ENCODE measurements at places on chromosomes 5 and 9. TPM values are rescaled to one million over a fixed set of nuclear protein-coding genes. Genes with fewer than 3 reads are reported as not detected.

GRCh38 chr5:56647099-56647850, 168.1 kb upstream of the MAP3K1 start:
- no peak for DNase-seq

GRCh38 chr9:134492721-134493460, 148.7 kb upstream of the COL5A1 start:
- DNase-seq: no peak

- no peak for DNase-seq
Measured at GRCh38 chr9:120966013-120966369, 39.4 kb upstream of the TRAF1 start.

DNA sequence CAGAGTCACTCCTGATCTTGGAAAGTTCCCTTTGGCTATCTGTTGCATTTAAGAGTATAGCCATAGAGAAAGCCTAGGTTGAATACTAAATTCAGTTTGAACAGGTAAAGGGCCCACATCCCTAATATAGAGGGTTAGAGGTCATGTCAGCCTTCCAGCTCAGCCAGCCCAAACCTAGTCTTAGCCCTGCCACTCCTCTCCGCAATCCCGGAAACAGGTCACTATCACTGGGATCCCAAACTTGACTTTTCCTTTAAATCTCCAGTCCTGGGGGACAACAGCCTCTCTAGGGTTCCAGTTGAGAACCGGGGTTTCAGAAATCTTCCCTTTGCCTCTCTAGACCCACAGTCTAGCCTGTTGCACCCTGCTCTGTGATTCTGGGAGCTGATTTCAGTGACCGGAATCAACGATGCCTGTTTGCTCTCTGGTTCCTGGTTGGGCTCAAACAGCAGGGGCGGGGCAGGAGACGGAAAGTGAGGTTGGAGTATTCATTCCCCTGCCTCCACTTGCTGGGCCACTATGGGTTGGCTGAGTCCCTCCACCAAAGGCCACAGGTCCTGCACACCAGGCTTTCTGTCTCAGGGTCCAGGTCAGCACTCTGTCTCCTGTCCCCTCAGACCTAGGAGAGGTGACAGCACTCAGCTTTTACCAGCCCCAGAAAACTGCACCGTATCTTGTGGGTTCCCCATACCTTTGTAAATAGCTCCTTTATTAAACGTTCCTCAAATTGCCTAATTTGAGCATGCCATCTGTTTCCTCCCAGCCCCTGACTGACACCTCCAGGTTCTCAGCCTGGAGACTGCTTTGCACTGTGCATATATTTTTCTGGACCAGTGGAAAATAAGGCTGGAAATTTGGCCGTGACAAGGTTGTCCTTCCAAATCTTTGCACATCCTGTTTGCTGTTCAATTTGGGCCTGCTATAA, 23.8 kb upstream of the CPEB4 start:
- DNase-seq: no peak

- DNase-seq: no peak
Measured at GRCh38 chr9:4933177-4933576, 51.9 kb upstream of the JAK2 start.

DNA sequence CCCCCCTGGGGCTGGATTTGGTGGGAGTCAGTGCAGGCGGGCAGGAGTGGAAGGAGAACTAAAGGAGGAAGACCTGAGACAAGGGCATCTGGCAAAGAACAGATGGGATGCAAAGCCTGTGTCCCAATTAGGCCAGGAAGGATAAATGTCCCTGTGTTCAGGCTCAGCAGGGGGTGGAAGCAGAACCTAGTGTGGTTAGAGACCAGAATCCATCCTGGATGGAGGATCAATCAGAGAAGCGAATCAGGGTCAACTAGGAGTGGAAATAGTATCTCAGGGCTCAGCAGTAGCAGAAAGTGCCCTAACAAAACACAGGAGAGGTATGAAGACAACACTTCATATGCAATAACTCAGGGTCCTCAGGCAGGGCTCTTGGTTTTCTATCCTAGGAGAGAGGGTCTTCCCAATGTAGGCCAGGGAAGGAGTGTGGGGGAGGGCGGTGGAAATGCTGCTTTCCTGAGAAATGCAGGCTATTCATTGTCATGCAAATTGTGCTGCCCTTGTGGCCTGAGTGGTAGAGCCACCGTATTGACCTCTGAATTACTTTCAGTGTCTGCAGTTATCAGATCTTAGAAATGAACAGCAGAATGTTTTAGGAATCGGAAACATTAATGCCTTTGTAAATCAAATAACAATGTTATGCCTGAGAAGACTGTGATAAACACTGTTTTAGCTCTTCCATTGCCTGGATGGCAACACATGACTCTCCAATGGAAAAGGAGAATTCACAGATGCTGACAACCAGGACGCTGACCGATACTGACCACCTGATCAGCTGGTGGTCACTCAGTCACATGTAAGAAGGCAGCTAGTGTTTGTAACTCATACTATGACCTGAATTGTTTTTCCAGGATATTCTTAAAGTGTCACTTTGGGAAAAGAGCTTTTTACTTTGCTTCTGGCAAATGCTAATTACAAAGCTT, 323.6 kb downstream of the SEMA5A start:
- no peak for DNase-seq

- no peak for DNase-seq
Measured at GRCh38 chr5:127290019-127290945, at the start of gene MEGF10. Gene MEGF10 (plus strand): TSS chr5:127290796. CDS start chr5:127331309, 40,513 bp downstream.

DNA sequence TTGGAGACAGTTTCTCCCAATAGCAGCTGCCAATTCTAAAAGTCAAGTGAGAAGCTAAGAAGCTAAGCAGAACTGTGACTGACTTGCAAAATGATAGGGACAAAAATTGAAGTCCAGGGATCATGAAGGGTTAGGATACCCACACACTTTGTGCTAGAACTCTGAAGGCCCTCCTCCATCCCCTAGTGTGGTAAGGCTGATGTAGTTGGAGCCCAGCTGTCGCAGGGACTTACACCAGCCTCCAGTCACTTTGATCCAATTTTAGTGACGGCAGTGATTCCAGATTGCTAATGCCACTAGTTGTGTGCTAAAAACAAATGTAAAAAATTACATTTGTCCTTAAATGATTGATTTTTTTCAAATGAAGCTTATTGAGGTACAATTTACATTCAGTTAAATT, 742.7 kb upstream of the ZNF608 start:
- DNase-seq: no peak

The GPX3 gene
- total RNA-seq: 2.8 TPM

The RABGAP1 gene
- 21.7 TPM for total RNA-seq

The LIFR gene
- 35.2 TPM for total RNA-seq

The FGF1 gene
- 1.5 TPM for total RNA-seq
